ENCODE measurements at places on chromosomes 3 and 15. TPM values are rescaled to one million over a fixed set of nuclear protein-coding genes. Genes with fewer than 3 reads are reported as not detected.

The AMOTL2 gene
- total RNA-seq, result 53.9 TPM

The CIP2A gene
- total RNA-seq, result 1.8 TPM

The NPAP1 gene
- total RNA-seq, result not detected

DNA sequence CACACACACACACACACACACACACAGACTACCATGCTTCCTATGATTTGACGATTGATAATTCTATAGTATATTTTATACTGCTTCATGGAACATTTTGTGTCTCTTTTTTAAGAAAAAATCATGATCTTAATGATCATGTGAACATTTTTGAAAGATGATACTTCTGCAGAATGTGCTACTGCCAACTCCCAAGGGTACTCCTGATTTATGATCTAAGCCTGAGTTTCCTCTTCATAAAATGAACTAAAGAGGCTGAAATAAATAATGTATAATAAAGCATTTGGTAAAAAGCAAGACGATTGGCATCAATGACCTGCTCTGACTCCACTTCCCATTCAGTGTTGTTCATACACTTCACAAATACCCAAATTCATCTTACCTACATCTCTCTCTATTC, 333.8 kb upstream of the RBMS3 start:
- no peak for DNase-seq

- no peak for DNase-seq
Measured at GRCh38 chr3:59895972-59896371, 846.1 kb upstream of the CFAP20DC start.

GRCh38 chr3:12230877-12231276, 58.0 kb upstream of the PPARG start:
- DNase-seq, result no peak

DNA sequence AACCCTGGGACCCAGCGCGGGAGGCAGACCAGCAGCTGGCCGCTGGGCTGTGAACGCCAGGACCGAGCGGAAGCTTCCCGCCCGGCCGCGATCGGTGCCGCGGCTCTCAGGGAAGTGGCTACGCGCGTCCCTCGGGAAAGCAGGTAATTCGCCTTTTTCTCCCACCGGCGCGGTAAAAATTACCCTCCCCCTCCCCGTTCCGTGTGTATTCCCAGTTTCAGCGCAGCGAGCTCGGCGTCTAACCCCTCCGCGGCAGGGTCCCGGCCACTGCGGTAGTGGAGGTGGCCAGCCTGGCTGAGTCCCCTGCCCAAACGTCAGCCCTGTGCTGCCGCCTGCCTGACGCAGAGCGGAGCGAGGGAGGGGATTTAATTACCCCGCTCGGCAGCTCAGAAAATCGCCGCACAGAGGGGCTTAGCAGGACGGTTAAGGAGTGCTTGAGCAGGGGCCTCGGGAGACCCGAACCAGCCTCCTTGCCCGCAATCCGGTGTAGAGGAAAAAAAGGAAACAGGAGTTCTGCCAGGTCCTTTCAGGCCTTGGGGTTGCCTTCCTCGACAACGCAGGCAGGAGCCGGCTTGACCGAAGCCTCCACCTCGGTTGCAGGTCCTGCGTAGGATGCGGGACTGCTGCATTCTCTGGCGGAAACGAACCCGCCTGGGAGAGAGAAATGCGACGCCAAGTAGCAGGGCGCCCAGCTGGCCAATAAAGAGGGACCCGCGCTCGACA, 2.9 kb downstream of the GATA2 start:
- no peak for DNase-seq

GRCh38 chr3:278300-279064, 81.9 kb downstream of the CHL1 start:
- DNase-seq, result no peak

DNA sequence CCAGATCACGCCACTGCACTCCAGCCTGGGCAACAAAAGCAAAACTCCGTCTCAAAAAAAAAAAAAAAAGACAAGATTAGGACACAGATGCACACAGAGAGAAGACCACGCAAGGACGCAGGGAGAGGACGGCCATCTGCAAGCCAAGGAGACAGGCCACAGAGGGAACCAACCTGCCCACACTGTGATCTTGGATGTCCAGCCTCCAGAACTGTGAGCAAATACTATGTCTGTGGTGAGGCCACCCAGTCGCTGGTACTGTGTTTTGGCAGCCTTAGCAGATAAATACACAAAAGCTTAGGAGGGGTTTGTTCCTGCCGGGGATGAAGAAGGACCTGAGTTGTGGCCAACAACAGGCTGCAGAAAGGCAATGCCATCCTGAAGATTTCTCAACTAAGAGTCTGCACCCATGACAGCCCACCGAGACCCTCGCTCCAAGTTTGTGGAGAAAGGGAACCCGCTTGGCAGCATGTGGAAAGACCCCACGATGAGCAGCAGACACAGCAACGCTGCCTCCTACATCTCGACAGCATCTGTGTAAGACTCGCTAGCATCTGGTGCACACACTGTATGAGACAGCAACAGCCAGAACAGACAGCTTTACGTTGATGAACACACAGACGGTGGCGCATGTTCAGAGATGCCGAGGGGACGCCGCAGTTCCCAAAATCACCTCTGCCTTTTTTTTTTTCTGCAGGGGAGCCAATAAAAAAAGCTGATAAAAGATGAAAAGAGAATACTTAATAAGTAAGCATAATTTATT, 13.7 kb downstream of the CYFIP1 start:
- no peak for DNase-seq

DNA sequence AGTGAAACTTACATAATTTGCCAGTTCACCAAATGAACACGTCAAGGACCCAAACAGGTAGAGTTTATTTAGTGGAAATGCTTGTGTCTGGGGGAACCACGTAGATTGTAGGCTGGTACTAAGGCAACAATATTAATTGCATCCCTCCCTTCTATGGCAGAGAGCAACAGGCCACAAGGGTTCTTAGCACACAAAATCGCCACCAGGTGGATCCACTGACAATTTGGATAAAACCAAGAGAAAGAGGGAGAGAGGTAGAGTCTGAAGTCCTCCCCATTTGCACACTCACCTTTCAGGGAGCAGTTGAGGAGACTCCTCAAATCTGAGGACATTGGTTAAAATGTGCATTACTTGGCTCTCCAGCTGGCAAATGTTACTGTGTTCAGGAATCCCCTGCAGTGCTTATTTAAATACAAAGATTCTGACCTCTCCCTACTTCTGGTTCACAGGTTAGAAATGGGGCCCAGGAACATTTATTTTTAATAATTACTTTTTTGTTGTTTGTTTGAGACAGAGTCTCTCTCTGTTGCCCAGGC, 181.0 kb upstream of the FEZF2 start:
- DNase-seq, result no peak

- DNase-seq, result no peak
Measured at GRCh38 chr3:160378331-160379109, 20.5 kb downstream of the IFT80 start.

DNA sequence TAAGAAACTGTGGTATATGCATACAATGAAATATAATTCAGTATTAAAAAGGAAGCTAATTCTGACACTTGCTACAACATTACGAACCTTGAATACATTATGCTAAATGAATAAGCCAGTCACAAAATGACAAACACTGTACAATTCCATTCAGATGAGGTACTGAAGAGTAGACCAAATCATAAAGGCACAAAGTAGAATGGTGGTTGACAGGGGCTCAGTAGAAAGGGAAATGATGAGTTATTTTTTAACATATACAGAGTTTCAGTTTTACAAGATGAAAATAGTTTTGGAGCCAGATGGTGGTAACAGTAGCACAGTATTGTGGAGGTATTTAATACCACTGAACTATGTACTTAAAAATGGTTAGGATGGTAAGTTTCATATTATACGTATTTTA, 254.6 kb upstream of the RBMS3 start:
- no peak for DNase-seq

- DNase-seq, result no peak
Measured at GRCh38 chr3:196600359-196600758, 31.9 kb downstream of the FBXO45 start.

GRCh38 chr3:22007368-22007767, 256.4 kb upstream of the ZNF385D start:
- no peak for DNase-seq

GRCh38 chr3:15497964-15498363, 23.5 kb downstream of the COLQ start:
- no peak for DNase-seq

DNA sequence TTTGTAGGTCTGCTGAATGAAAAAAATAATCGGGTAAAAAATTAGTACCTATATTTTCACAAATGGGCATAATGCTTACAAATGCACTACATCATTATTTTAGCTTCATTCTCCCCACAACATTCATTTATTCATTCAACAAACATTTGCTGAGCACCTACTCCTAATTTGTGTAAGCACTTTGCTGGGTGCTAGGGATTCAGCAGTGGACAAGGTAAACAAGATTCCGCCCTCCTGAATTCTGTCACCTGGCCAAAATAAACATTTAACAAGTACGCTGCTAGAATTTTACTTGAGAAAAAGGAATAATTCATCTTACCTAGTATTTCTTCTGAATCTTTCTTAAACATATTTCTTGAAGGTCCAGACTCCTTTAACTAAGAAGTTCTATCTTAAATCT, 72.1 kb downstream of the TIGIT start:
- no peak for DNase-seq

DNA sequence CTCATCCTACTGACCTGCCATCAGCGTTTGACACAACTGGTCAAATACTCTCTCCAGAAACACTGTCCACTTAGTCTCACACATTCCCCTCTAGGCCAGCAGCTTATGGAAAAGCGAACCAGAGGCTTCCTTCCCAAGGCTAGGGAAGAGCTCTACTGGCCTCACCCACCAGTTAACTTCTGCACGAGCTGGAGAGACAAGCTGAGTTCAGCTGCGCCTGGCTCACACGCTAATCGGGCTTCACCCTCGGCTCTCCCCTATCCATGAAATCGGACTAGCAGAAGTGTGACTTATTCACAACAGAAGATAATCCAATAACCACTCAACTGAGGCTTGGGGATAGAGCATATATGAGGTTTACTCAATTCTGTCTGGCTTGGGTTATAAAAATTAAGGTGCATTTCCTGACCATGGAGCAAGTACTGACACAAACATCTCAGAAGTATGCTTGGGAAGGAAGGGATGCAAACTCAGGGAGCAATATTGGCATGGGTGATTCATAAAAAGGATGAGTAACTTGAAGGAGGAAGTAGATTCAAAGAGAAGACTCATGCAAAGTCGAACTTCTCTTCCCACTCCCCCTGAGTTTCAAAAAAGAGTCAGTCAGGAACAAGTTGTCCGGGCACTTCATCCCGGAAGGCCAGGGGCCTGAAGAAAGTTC, 73.1 kb downstream of the XXYLT1 start:
- DNase-seq, result no peak

Measured in heart right ventricle (tissue), 16 donors.